Motor neuron (in vitro differentiated cells): ENCODE measurements at places on chromosomes 4 and X.
A peak's percentile ranks its signal among the peaks of the same experiment; 100 is the strongest.

GRCh38 chr4:166169111-166169510 is 296.1 kb downstream of the TLL1 start:
- peak; percentile 21 for ATAC-seq

- ATAC-seq, result no peak
Measured at GRCh38 chr4:157165935-157166610, 54.5 kb upstream of the GRIA2 start.

DNA sequence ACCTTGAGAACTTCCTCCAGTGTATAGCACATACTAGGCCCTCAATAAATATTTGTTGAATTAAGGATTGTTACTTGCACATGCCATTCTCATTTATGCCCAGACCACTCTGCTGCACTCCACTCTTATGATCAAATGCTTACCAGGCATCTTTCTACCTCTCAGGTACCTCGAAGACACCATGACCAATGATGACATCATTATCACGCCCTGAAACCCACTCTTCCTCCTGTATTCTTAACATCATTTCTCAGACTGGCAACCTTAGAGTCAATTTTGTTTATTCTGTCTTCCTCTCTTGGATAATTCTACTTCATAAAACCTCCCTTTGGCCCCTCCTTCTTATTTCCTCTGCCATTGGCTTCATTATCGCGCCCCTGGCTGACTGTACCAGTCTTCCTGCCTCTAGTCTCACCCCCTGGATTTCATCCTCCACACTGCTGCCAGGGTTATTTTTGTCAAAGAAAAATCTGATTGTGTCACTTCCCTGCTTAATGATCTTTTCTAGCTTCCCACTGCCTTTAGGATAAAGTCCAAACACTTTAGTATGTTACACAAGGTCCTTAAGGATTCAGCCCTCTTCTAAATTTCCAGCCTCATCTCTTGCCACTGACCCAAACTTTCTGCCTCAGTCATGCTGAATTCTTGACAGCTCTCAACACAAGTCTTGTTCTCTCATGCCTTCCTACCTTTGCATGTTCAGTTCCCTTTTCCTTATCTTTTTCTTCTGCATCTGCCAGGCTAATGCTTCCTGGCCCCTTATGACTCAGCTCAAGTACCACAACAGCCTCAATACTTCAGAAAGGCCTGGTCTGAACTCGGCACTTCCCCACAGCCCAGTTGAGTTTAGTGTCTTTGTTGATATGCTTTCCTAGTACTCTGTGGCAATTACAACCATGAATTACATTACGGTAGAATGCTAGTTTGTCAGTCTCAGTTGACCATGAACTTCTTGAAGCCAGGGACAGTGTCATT is 45.8 kb downstream of the HDAC8 start:
- ATAC-seq, result no peak

GRCh38 chrX:129726307-129727111 is 12.3 kb upstream of the XPNPEP2 start:
- ATAC-seq, result peak; percentile 62

DNA sequence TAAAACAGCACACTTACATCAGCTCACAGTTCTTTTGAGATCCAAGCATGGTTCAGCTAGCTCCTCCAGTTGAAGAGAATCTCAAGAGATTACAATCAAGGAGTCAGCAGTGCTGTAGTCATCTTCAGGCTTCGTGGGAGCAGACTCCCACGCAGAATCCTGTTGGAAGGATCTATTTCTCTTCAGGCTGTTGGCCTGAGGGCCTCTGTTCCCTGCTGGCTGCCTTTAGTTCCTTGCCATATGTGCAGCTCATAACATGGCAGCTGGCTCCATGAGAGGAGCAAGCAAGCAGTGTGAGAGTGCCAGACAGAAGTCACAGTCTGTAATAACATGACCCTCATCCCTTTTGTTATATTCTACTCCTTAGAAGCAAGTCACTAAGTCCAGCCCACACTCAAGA is 168.6 kb downstream of the COX18 start:
- ATAC-seq, result no peak

- ATAC-seq, result no peak
Measured at GRCh38 chrX:52217494-52218160, 32.9 kb downstream of the MAGED4 start.

GRCh38 chr4:94892051-94892450 is 134.3 kb downstream of the BMPR1B start:
- no peak for ATAC-seq

GRCh38 chrX:36983831-36984230 is 24.3 kb upstream of the FAM47C start:
- no peak for ATAC-seq

DNA sequence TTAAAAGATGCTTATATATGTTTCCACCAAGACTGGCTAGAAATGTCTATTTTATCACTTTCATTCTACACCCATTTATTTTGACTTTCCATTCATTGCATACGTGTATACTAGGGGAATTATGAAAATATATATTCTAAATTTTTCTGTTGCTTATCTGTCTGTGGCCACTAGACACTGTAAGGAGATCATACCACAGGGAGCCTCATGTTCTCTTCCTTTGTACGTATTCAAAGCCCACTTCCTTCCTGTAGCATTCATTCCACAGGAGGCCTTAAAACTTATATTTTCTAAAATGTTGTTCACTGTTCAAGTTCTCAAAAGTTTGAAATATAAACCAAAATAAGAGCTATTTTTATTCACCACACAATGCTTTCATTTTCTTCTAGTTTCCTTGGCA is 1848.9 kb upstream of the TENM3 start:
- ATAC-seq, result no peak

- no peak for ATAC-seq
Measured at GRCh38 chr4:48629458-48629857, 139.4 kb downstream of the ZAR1 start.

- peak; percentile 43 for ATAC-seq
Measured at GRCh38 chr4:123398853-123399626, 2.4 kb downstream of the SPRY1 start.

- ATAC-seq, result no peak
Measured at GRCh38 chr4:107122736-107123135, 86.6 kb upstream of the DKK2 start.

DNA sequence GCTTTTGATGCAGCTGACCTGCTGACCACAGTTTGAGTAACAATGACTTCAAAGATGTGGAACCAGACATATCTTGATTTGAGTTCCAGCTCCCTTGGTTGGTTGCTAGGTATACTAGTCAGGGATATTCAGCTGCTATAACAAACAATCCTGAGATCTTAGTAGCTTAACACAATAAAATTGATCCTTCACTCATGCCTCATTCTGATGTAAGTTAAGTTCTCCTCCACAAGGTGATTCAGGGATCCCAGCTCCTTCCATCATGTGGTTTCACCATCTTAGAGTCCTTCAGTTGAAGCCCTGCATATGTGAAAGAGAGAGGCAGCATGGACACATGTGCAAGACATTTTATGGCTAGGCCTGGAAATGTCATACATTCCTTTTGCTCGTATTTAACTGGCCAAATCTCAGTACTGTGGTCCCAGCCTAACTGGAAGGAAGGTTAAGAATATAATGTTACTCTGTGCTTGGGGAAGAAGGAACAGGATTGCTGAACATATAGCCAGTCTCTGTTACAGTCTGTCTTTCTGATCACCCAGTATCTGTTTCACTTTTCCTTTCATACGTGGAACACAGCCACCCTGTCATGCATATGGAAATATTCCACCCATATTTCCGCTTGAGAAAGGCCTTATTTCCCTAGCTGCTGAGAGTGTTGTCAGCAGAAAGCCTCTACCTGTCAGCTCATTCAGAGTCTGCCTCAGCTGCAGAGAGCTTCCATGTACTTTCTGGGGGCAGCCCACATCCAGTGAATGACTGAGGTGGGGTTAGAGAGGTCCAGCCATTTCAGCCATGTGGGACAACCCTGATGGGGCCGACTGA is 7.1 kb downstream of the SMIM9 start:
- ATAC-seq, result no peak

GRCh38 chrX:41152221-41152620 is 67.0 kb downstream of the USP9X start:
- no peak for ATAC-seq

DNA sequence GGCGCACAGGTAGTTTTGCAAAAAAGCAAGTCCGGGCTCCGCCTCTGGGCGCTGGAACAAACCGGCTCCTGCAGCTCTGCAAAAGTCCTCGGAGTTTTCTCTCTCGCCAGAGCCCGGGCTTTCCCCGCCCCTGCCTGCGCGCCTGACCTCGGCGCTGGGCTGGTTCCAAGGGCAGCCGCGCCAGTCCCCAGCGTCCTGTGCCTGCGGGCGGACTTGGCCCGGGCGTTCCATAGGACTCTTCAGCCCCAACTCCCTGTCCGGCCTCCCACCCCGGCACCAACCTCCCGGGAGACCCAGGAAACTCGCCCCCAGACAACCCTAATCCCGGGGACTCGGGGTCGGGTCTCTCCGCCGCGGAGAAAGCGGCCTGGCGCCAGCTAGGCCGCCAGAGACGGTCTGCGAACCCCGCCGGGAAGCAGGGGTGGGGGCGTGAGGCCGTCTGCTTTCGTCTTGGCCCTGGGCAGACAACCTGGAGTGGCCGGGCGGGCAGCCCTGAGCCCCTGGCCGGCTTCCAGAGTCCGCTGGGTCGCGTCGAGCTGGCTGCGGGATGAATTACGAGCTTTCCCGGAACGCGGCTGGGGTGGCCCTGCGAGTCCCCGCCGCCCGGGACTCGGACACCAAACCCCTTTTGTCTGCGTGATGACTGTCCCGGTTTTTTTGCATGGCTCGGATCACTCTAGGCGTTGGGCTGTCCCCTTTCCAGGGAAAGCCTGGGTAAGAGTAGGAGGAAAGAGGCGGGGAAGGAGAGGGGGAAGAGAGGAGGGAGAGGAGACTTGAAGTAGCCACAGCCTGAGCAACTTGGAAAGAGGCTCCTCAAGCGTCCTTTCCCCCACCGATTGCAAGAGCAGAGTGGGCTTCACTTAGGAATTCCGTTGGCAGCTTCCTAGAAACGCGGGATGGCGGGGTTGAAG is 916 bp downstream of the MXRA5 start:
- peak; percentile 78 for ATAC-seq

DNA sequence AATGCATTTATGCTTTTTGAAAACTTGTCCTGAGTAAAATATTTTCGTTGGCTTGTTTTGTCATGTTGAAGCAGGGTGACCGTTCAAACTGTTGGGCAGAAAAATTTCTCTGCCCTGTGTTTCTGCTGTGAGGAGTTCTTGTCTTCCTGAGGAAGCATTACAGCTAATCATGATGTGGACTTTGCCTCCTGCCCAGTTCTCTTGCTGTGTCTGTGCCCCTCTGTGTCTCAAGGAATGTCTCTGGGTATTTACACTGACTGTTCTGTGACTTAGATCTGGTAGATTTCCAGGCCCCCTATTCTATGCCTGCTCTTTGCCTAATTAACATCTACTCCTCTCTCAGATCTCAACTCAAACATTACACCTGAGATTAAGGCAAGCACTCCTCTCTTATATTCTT is 30.4 kb upstream of the RPL34 start:
- no peak for ATAC-seq

DNA sequence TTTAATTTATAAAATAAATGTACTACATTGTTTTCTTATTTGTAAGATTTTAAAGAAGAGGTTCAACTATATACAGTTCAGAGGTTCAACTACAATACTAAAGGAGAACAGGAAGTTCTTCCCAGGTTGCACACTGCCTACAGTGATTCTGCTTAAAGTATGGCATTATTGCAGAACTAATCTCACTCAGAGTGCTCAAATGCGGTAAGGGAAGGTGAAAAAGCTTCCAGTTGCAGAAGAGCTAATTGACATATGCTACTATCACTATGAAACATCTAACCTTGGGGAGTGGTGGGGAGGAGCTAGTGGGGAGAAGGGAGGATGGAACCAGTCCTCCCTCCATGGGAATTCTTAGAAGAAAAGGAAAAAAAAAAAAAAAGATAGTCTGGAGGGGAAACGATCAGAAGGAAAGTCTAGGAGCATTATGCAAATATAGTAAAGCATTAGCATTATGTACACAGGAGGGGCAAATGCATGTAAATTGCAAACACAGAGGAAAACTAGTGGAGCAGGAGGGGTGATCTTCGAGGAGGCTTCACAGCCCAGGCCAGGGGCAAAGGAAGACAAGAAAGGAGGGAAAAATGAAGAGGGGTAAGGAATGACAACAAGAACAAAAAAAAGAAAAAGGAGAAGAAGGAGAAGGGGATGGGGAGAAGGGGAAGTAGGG is 32.0 kb upstream of the MMAA start:
- peak; percentile 92 for ATAC-seq

- ATAC-seq, result no peak
Measured at GRCh38 chr4:89682808-89683207, 154.2 kb downstream of the SNCA start.

DNA sequence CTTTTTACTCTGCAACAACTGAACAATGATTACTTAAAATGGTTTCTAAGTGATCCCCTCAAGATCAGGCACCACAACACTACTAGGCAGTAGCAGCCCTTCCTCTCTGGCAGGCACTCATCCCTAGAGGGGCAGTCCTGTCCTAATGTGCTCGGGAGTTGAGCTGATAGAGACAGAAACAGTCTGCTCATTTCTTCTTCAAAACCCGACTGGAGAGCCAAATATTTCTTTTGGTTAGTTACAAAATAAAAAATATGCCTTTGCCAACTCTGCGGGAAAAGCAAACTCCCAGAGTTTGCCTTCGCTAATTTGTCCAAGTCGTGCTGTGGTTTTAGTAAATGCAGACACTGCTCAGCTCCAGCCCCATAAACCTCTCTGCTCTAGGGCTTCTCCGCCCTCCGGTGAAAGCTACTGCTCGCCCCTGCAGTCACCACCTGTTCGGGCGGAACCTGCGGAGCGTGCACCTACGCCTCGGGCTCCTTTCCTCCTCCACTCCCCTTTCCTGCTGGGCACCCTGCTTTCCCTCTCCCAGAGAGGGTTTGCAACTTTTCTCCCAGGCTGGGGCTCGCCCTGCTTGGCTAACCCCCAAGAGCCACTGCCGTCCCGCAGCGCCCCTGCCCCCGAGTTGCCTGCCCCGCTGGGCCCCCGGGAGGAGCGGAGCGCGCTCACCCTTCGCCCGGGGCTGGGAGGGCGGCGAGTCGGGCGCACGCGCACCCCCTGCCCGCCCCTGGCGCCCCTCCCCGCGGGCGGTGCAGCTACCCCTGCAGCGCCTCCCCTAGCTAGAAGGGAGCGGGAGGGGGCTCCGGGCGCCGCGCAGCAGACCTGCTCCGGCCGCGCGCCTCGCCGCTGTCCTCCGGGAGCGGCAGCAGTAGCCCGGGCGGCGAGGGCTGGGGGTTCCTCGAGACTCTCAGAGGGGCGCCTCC is at the start of gene NPNT:
Gene NPNT, plus strand, starts transcription at position 812 of the 923 bp plus-strand sequence. CDS start 182 bp downstream, outside the sequence.
- ATAC-seq, result peak; percentile 30

- no peak for ATAC-seq
Measured at GRCh38 chr4:71188156-71188640, 150.6 kb upstream of the SLC4A4 start.

- ATAC-seq, result no peak
Measured at GRCh38 chr4:97942137-97942536, 201.1 kb downstream of the STPG2 start.

DNA sequence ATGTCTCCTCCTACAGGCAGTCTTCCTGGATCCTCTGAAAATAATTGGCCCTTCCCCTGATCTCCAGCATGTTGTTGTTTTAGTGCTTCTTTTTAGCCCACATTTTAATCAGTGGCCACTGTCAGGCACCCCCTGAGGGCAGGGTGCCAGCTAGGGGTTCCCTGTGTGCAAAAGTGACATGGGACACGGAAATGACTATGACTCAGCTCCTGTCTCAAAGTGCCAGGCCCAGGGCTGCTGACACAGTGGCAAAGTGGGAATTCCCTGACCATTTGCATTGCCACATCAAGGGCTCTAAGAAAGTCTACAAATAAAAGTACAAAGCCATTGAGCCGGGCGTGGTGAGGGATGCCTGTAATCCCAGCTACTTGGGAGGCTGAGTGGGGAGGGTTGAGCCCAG is 24.8 kb downstream of the HMX1 start:
- ATAC-seq, result no peak

- no peak for ATAC-seq
Measured at GRCh38 chr4:124854968-124855367, 142.4 kb upstream of the ANKRD50 start.

- no peak for ATAC-seq
Measured at GRCh38 chr4:67566335-67566734, 7.8 kb downstream of the STAP1 start.
